ENCODE measurements at places on chromosomes 6 and 20. TPM values are rescaled to one million over a fixed set of nuclear protein-coding genes. Genes with fewer than 3 reads are reported as not detected.

Gene DST
- 670 TPM for total RNA-seq

Gene SRSF12
- 0.33 TPM for total RNA-seq

Gene ADGRF1
- total RNA-seq: not detected

Gene GNRH2
- not detected for total RNA-seq

Gene PLCB1
- 13.4 TPM for total RNA-seq

Gene NOTCH4
- 0.77 TPM for total RNA-seq
